Endodermal cell (in vitro differentiated cells): ENCODE measurements at places on chromosomes 4 and X.
A peak's percentile ranks its signal among the peaks of the same experiment; 100 is the strongest.

DNA sequence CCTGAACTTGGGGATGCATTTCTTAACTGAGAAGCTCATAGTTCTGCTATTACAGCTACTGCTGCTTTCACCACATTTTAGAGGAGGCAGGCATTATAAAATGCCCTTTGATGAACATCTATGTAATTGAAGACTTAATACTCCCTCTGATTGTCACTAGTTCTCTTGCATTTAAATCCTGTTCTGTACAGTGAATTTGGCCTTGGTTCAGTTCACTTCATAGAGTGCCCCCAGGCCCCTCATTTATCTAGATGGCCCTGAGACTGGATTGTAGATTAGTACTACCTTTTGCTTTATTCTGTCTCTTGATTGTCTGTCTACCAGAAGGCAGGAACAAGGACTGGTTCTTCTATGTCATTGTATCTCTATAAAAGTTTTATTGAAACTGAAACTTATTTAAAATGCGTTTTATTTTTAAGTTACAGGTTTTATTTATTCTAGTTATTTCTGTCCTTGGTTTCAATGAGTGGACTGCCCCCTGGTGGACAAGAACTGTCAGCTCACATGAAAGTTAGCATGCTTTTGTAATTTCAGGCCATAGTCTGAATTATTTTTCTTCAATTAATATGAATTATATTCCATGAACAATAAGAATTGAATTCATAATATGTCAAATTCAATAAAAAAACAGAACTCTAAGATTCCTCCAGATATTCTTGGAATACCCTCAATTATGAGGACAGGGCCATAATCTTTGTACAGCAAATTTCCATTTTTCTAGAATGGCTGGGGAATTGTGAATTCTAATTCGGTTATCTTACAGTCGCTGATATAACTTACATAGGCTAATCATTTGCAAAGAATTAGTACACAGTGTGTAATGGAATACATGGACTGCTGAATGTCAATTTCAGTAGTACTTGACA, 47.2 kb upstream of the TMEM33 start:
- peak; percentile 64 for DNase-seq

DNA sequence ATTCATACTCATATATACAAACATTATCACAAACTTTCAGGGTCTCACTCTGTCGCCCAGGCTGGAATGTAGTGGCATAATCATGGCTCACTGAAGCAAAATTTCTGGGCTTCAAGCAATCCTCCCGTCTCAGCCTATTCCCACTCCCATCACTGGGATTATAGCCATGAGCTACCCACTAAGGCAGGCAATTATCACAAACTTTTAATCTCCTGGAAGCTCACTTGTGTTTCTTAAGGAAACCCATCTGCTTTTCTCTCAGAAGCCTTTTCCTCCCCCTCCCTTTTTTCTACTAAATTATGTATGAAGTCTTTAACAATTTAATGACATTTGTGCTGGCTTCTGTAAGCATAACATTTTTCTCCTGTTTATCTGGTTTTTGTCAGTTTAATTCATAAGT, 170.5 kb downstream of the AREG start:
- DNase-seq = no peak

DNA sequence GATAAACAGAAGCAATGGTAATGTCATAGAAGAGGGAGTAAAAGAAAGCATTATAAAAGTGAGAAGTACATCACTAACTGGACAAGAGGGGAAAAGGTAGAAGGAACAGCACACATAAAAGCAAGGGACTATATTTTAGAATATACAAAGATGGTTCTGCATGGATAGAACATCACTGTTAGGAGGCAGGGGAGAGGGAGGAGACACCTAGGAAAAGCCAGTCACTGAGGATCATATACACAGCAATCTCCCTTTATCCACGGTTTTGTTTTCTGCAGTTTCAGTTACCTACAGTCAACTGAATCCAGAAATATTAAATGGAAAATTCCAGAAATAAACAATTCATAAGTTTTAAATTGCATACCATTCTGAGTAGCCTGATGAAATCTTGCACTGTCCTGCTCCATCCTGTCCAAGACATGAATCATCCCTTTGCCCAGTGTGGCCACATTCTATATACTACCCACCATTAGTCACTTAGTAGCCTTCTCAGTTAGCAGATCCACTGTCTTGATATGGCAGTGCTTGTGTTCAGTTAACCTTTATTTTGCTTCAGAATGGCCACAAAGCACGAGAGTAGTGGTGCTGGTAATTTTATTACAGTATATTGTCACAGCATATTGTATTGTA, 74.2 kb downstream of the PPA2 start:
- DNase-seq = no peak

GRCh38 chr4:161655148-161655547, 508.7 kb downstream of the FSTL5 start:
- DNase-seq = no peak

DNA sequence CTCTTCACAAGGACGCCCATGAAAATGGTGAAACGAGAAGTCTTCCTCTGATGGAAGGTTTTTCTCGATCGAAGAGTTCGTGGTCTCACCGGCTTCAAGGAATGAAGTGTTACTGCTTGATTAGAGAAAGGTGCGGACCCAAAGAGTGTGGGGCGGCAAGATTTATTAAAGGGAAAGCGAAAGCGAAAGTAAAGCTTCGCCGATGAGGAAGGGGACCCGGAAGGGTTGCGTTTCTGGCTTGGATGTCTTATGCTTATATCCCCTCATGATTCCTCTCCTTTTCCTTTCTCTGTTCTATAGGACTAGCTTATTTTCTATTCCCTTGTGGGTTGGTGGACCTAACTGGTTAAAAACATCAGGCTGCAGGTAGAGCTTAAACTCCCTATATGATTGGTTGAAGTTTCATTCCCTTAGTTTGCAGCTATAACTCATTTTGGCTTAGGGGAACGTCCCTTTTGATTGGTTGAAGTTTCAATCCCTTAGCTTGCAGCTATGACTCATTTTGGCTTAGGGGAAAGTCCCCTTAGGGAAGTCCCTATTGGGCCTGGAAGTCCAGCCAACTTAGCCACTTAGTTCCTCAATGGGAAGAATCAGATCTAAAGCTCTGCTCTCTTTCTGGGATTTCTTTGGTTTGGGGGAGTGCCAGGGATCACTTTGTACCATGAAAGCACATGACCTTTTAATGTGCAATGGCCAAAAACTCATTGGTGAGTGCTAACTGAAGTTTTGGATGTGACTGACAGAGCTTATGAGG, 1025.0 kb upstream of the PCDH10 start:
- peak; percentile 44 for DNase-seq

DNA sequence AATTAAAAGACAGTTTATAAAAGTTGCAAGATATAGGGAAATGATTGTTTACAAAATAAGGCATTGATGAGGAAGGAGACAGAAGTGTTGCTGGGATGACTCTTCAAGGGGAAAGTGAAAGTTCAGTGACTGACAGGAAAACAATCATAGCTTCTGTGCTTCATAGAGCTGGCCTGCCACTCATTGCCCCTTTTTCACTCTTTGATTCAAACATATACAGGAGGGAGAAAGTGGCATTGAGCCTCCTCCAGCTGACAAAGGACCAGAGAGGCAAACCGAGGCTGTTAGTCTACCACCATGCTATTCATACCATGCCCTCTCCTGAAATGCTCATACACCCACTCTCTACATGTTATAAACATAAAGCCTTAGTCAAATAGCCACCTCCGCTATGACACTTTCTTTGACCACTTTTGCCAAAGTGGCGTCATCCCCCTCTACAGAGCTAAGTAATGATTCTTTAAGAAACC, 79.2 kb upstream of the ATOH1 start:
- DNase-seq = no peak

DNA sequence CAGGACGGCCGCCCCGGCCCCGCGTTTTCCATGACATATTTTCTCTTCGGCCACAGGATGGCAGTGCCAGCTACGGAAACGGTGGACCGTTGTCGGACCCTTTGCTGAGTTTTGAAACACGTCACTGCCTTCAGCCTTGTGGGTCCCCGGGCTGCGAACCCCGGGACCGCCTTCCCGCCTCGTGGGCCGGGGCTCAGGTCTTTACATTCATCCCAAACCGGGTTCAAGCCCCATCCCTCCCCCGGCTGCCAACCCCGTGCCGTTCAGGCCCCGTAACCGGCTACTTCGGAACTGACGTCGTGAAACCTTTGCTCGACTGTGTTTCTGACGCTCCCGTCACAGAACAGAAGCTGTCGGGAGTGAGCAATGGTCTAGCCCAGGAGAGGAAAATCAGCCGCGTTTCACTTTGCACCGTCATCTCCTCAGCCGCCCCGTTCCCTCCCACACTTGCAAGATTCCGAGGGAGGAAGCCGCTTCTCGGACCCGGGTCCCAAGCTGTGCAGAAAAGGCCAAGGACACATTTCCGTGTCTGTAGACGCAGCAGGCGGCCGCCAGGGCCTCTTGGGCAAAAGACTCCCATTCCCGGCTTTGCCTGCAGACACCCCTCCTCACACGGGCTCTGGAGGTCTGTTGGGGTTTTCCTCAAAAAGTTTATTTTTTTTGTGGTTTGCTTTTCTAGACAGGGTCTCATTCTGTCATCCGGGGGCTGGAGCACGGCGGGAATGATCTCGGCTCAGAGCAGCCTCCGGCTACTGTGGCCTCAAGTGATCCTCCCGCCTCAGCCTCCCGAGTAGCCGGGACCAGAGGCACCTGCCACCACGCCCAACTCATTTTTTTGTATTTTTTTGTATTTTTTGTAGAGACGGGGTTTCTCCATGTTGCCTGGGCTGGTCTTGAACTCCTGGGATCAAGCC, 41.4 kb upstream of the PPP2R3B start:
- peak; percentile 88 for DNase-seq

GRCh38 chr4:24995346-24995919, 35.3 kb downstream of the LGI2 start:
- no peak for DNase-seq

DNA sequence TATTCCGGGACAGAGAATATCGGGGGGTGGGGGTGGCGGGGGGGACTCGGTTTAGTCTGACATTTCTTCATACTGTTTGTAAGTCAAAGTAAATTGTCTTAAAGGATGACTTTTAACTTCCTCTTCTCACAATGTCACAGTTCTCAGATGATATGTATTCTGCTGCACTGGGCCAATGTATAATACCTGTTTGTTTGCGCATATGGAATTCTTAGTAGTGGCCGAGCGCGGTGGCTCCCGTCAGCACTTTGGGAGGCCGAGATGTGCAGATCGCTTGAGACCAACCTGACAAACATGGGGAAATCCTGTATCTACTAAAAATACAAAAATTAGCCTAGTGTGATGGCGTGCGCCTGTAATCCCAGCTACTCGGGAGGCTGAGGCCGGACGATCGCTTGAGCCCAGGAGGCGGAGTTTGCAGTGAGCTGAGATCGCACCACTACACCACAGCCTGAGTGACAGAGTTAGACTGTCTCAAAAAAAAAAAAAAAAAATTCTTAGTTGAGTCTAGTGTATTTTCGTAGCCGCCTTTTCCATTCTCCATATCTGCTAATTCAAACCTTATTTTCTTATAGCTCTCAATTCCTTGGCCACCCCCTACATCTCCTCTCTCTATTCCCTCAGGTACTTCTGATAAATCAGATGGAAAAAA, 851 bp downstream of the POLR2B start:
- peak; percentile 68 for DNase-seq

GRCh38 chr4:85748654-85749053, 273.7 kb downstream of the ARHGAP24 start:
- DNase-seq = no peak

GRCh38 chr4:177225605-177226004, 84.1 kb upstream of the NEIL3 start:
- DNase-seq = no peak

DNA sequence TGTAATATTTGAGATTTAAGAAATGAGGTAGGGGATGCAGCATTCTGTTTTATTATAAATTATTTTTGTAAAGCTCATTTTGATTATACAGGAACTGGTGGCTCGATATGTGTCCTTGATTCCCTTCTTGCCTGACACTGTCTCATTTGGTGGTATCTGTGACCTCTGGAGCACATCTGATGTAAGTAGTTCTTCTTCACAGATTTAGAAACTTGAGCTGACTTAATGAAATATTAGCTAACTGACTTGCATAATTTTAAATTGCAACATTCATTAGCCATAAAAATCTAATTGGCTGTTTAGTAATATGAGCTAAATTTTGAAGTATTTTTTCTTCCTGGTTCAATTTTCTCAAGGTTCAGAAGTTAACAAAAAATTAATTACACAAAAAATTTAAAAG, 69.1 kb downstream of the FBXL5 start:
- DNase-seq = no peak

GRCh38 chr4:37762294-37762990, 64.0 kb upstream of the PGM2 start:
- DNase-seq = peak; percentile 54

GRCh38 chrX:155966876-155967275, 30.6 kb upstream of the IL9R start:
- peak; percentile 62 for DNase-seq

DNA sequence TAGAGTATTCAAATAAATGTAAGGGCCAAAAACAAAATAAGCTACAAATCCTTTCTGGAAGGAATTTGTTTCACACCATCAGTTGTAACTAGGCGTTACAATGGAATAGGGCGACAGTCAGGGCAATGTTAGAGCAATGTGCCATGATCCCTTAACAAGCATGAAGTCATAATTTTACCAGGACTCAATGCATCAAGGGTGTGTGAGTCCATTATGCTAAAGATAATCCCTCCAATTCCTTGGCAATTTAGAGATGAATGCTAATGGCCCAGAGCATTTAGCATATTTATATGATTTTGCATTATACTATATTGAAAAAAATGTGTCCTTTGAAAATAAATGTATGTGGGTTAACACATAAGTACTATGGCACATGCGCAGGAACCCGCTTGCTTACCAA, 73.1 kb downstream of the GRIA2 start:
- no peak for DNase-seq

DNA sequence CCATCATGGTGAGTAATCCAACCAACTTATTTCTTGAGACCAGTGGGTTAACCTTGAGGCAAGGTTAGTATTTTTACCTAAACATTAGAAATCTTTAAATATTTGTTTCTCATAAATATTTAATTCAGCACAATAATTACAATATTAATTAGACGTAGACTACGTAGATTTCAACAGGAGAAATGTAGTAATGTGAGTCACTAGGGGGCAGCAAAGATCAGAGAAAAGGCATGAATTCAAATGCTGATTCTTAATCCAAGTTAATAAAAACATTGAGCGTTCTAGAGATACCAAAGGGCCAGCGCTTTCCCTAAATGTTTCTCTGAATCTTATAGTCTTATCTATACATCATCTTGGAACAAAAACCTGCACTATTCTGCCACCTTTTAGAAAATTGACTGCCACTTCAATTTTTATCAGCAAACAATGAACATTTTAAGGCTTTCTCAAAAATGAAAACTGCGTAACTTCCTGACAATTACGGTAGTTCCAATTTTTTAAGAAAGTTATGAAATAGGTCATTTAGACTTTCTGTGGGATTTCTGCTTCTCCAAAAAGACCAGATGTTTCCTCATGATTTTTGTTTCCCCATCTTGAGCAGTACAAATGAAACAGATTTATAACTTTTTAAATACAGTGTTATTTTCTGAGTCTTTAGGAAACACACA, 180.7 kb downstream of the GASK1B start:
- DNase-seq = no peak

- no peak for DNase-seq
These were observed 15.7 kb downstream of the LGI2 start for GRCh38 chr4:25015012-25015411.
